ENCODE measurements at places on chromosomes 3 and 15.

DNA sequence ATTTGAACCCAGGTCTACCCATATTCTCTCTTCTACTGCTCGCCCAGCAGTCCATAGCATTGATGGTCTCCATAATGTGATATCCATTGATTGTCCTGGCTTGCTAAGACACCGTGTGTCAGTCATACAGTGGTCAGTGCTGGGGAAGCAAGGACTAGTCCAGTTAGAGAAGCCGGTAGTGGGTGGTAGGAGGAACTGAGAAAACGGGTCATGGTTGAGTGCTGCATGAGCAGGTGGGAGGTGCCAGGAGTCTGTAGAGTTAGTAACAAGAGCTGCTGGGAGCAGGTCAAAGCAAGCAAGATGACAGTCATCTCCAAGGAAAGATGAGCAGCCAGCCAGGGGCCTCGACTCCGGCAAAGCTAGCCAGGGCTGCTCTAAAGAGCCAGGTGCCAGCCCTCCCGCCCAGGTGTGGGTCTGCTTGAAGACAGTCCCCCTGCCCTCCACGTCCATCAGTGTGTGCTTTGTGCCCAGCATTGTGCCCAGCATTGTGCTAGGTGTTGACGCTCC, 29.5 kb upstream of the USP3 start:
- DNase-seq: no peak

- DNase-seq: no peak
Observed at GRCh38 chr3:49199900-49200281, 28.5 kb downstream of the KLHDC8B start.

GRCh38 chr3:37945807-37946530, 44.6 kb upstream of the VILL start:
- DNase-seq: peak; percentile 80

DNA sequence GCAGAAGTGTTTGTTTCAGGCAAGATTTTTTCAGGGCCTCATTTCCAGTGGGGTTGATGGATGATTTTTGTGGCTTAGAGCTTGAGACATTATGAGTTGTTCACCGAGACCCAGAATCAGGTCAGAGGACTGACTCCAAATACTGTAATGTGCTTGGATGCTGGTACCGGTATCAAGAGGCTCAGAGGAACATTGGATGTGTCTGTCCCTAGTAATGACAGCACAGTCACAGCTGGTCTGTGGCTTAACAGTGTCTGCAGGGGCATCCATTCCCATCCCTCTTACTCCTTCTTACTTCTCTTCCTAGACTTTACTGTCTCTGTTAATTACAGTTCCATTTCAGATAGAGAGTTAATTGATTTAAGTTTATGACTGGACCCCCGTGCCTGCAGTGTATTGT, 107.8 kb downstream of the PTPRG start:
- DNase-seq: no peak

- no peak for DNase-seq
Observed at GRCh38 chr3:49725906-49726681, 2.3 kb upstream of the GMPPB start.

DNA sequence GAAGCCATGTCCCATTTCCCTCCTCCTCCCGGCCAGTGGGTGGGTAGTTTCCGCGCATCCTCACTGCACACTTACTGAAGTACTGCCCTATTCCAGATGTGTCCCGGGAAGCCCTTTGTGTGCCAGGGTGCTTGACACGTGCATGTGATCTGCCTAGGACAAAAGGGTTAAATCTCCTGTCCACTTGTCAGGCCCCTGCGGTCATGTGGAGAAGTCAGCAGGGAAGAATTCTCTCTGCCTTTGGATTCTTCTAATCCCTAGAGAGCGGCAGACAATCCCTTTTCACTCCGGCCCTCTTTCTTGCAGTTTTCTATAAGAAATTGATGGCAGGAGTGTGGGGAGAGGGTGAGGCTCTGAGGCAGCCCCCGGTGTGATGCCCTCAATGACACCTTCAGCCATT, 19.8 kb downstream of the ST8SIA2 start:
- DNase-seq: no peak

- DNase-seq: no peak
Observed at GRCh38 chr15:67103869-67104268, 38.5 kb downstream of the SMAD3 start.

- DNase-seq: no peak
Observed at GRCh38 chr15:58453931-58454793, 22.4 kb downstream of the LIPC start.

DNA sequence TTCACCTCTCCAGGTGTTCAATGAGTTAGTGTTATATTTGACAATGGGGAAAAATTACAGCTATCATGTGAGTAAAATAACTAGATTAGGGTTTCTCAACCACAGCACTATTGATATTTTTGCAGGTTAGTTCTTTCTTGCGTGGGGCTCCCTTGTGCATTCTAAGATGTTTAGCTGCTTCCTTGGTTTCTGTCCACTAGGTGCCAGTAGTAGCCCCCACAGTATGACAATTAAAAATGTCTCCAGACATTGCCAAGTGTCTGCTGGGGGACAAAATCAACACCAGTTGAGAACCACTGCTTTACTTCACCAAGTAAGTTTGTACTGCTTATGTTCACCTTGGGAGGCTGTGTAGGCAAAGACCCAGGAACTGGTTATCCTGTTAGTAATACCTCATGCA, 618.7 kb downstream of the EDEM1 start:
- DNase-seq: no peak

- DNase-seq: no peak
Observed at GRCh38 chr3:41575724-41576123, 376.4 kb downstream of the CTNNB1 start.

GRCh38 chr3:25133588-25133987, 294.5 kb upstream of the RARB start:
- no peak for DNase-seq

GRCh38 chr15:73052653-73053397, 562 bp downstream of the NEO1 start:
- peak; percentile 50 for DNase-seq

GRCh38 chr15:62545467-62546227, 380.6 kb upstream of the C2CD4B start:
- peak; percentile 69 for DNase-seq

- no peak for DNase-seq
Observed at GRCh38 chr15:83475551-83475950, 28.4 kb downstream of the SH3GL3 start.

GRCh38 chr3:186138272-186138981, 29.5 kb upstream of the ETV5 start:
- no peak for DNase-seq

Measured in Calu3 (cell line).